Neural crest cell (in vitro differentiated cells): ENCODE measurements at places on chromosomes 5 and 9.

DNA sequence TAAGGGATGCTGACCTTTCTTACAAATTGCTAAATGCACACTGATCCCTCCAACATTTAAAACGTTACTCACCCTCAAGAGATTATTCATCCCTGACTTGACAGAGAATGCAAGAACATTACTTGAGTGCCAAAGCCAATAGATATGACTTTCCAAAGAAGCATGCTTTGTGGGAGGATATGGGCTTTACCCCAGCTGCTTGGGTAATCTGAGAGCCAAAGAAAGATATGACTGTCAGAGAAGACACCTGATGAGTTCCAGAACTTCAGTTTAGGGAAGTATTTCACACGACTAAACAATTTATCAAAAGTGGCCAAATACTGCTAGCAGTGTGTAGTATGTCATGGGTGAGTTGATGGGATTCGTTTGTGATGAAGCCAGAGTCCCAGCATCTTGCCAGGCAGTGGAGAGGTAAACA lies 7.4 kb upstream of the SPDL1 start:
- no peak for DNase-seq

GRCh38 chr9:35057271-35057620 lies 15.2 kb downstream of the VCP start:
- DNase-seq: no peak

DNA sequence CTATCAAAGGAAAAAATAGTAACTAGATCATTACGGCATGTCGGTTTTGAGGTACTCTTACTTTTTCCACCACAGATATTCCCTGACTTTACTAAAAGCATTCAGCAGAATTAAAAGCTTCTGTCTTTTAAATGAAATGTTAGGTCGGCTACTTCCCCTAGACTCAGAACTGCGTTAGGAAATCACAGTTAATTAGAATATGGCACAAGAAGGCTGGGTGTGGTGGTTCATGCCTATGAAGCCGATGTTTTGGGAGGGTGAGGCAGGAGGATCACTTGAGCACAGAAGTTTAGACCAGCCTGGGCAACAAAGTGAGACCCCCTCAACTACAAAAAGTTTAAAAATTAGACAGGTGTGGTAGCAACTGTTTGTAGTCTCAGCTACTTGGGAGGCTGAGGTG lies 24.4 kb downstream of the CEMIP2 start:
- DNase-seq: no peak

DNA sequence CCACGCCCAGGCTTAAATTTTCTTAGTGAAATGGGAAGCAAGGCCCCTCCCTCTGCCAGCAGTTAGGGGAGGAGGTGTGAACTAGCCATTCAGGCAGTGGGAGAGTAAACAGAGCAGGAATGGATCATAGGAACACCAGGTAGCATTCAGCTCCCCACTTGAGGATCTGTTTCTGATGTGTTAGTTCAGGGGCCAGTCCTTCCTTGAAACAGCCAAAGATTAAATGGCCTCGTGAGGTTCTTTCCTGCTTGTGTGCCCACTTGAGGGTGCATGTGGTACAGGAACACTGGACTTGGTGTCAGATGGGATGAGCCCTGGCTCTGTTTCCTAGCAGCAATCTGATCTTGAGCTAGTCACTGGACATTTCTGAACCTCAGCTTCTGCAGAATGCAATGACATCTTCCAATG lies 21.2 kb downstream of the FAXDC2 start:
- no peak for DNase-seq

DNA sequence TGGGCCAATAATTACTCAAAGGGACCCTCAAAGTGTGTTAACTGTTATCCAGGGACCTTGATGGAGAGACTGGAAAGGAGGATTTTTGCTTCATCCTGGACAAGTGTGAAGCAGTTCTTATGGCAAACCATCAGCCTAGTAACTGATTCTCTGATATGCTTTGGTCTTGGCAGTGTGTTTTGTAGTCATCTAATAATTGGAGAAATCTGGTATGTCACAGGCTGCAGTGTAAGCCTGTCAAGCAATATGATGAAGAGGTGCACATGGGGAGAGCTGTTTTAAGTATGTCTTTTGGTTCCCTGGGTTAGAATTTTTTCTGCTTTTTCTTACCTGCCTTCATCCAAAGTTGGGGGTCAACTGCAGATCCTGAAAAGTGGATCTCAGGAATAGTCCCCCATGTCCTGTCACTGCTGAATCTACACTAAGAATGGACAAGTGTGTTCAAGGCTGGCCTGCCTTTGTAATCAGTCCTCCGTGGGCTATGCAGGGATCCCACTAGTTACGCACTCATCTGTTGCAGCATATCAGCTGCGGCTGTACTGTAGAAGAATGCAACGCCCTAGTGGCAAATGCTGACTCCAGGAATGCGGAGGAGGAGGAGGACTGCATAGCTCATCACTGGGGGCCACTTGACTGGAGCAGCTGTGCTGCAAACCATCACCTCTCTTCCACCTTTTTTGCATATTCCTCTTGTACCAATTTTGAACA lies 1.9 kb downstream of the SPTAN1 start:
- peak; percentile 5 for DNase-seq

- no peak for DNase-seq
Observed at GRCh38 chr5:139391570-139392323, 2.0 kb upstream of the MZB1 start.

DNA sequence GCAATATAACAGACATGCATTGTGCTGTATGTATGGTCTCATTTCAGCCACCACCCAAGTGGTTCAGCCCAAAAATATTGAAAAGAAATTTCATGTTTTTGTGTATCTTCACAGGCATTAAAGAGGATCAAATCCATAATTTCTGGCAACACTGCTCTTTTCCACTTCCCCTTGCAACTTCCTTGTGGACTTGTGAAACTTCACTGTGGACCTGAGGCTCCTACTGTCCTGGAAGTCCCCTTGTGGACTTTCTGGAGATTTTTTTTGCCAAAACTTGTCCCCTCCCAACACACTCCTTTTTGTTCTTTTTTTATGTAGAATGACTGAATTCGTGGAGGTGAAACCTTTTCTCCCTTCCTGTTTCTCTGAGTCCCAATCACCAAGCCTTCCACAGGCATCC lies 14.3 kb downstream of the OTULINL start:
- DNase-seq: no peak

- DNase-seq: peak; percentile 37
Observed at GRCh38 chr9:130835441-130836298, 616 bp downstream of the ABL1 start.

GRCh38 chr5:151002681-151003502 lies 17.5 kb upstream of the GPX3 start:
- no peak for DNase-seq

- no peak for DNase-seq
Observed at GRCh38 chr5:178630475-178630930, 3.7 kb upstream of the CLK4 start.

- no peak for DNase-seq
Observed at GRCh38 chr5:127796211-127796610, 93.0 kb downstream of the CCDC192 start.

DNA sequence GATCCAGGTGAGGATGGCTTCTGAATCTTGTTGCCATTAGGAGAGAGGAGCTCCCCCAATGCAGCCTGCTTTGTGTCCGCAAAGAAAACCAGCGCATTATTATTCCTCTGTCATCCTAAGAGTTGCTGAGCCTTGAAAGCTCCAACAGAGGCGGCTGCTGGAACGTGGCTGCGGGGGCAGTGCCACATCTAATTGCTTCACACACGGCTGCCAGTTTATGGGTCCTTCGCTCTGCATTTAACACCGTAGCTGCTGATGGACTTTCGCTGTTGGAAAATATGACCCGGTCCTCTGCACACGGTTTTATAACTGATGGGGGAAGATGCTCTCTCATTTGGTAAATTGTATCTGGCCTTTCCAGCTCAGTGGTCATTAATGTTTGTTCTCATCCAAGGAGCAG lies 38.0 kb downstream of the ZNF622 start:
- no peak for DNase-seq

GRCh38 chr5:96933764-96934707 lies 1.8 kb upstream of the LNPEP start:
- peak; percentile 4 for DNase-seq
